ENCODE measurements at places on chromosomes 3 and 15.
A peak's percentile ranks its signal among the peaks of the same experiment; 100 is the strongest.

- no peak for DNase-seq
These were observed 93.4 kb upstream of the PLXNA1 start for GRCh38 chr3:126889276-126890201.

DNA sequence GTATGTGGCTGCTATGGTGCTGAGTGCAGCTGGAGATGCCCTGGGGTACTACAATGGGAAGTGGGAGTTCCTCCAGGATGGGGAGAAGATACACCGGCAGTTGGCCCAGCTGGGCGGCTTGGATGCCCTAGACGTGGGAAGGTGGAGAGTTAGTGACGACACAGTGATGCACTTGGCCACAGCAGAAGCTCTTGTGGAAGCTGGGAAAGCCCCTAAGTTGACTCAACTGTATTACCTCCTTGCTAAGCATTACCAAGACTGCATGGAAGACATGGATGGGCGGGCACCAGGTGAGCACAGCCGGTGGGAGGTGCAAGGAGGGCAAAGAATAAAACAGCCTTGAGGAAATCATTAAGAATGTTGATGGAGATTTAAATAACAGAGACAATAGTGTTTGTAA lies 2.9 kb downstream of the ADPRH start:
- no peak for DNase-seq

DNA sequence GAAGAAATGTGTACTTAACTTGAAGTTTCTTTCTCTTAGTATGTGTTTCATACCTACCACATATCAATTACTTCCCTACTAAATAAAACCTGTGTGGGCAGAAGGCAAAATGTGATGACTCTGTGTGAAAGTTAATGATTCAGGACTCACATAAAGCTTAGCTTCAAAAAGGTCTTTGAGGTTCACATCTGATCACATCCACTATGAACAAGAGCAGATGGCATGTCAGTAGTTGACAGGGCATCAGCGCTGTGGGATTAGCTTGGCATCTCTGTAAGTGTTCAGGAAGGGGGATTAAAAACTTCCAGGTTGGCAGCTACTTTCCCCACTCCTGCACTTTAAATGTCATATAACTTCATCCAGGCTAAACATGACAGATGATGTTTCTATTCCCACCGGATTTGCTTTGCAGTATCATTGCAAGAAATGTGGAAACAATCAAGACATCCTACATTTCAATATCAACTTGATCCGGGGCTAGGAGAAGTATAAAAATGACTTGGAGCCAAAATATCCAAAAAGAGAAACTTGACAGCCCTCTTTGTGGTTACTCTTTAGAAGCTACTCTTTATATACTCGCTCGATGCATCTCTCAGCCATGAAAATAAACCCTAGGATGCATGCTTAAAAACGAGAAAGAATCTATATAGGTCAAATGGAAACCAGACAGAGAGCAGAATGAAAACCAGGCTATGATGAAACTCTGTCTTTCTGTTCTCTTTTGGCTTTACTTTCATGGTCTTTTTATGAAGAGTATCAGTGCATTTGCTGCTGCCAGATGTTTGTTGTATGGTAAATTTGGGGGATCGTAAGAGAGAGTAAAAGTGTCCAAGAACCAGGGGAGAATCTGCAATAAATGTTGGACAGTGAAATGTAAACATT lies 273.1 kb upstream of the ALCAM start:
- DNase-seq: no peak

GRCh38 chr3:122013448-122013925 lies 8.6 kb downstream of the ILDR1 start:
- no peak for DNase-seq

DNA sequence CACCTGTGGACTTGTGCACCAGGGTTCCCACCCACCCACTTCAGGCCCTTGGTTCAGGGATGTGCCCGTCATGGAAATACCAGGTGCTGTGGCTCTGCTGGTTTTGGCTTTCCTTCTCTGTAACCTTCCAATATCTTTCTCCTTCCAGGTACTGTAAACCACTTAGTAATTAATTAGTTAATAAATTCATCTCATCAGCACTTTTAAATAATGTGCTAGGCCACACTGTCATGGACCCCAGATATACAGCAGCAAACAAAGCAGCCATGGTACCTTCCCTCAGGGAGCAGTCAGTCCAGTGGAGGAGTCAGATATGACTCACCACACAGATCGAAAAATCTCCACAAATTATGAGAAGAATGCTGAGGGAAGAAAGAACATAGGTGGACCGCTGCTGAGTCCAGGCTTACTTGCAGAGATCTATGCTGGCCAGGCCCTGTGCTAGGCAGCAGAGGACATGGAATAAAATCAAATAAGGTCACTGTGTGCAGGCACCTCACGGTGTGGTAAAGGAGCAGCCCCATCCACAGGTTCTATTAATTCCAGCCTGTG lies 6.8 kb upstream of the GATA2 start:
- no peak for DNase-seq

DNA sequence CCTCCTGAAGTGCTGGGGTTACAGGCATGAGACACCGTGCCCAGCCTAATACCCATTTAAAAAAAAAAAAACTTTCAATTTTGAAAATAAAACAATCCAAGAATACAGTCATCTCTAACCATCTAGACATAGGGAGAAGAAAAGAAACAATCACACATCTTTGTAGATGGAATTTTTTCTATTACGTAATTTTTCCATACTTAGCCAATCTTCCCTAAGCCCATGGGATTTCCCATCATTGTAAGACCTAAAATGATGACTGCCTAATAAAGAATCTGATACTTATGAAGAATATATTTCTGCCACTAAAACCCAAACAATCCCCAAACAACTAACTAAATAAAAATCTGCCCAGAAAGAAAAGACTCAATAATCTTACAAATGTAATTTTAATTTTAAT lies 88.7 kb downstream of the CBLB start:
- no peak for DNase-seq

- no peak for DNase-seq
These were observed 18.0 kb upstream of the RAP2B start for GRCh38 chr3:153144071-153144470.

DNA sequence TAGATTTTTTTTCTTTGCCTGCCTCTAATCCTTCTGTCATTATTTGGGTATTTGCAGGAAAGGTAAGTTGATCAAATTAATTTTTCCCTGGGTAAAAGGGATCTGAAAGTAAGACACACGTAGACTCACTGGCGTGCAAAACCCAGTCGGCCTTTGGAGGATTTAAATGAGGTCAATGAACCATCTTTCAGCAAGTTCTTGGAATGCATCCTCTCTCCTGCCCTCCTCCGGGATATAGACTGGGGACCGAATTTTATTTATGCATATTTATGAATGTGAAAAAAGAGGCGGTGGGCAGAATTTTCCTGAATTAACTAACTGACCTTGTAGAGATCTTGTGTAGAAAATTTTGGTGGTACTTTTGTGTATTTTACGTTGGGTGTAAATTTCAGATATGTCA lies 2.2 kb downstream of the CADM2 start:
- no peak for DNase-seq

- no peak for DNase-seq
These were observed 116.8 kb upstream of the SKOR1 start for GRCh38 chr15:67708500-67708899.

DNA sequence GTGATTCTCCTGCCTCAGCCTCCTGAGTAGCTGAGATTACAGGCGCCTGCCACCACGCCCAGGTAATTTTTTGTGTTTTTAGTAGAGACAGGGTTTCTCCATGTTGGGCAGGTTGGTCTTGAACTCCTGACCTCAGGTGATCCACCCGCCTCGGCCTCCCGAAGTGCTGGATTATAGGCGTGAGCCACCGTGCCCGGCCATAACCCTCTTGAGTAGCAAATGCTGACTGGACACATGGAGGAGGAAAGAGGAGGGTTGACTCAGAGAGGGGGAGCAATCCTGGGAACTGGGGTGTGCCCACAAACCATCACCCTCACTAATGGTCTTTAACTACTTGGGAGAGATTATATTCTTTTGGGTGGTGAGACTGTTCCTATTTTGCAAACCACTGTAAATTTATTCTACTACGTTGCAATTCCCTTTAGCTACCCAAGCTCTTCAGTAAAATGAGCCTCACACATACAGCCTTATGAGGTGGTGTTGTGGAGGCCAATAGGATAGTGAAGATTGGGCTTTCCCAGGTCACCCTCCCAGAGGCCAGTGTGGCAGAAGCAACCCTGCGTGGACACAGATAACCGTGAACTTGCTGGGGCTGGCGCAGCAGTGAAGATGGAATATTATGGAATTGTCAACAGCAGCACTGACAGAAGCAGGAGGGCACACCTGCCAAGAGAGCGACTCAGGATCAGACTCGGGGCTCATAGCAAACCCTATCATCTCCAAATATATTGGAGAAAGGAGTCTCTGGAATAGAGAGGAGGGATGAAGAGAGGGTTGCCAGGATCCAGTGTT lies 37.4 kb downstream of the TLNRD1 start:
- DNase-seq: no peak

- no peak for DNase-seq
These were observed 179.4 kb downstream of the VGLL4 start for GRCh38 chr3:11464356-11464755.

- no peak for DNase-seq
These were observed 33.8 kb downstream of the DRD3 start for GRCh38 chr3:114144909-114145688.

DNA sequence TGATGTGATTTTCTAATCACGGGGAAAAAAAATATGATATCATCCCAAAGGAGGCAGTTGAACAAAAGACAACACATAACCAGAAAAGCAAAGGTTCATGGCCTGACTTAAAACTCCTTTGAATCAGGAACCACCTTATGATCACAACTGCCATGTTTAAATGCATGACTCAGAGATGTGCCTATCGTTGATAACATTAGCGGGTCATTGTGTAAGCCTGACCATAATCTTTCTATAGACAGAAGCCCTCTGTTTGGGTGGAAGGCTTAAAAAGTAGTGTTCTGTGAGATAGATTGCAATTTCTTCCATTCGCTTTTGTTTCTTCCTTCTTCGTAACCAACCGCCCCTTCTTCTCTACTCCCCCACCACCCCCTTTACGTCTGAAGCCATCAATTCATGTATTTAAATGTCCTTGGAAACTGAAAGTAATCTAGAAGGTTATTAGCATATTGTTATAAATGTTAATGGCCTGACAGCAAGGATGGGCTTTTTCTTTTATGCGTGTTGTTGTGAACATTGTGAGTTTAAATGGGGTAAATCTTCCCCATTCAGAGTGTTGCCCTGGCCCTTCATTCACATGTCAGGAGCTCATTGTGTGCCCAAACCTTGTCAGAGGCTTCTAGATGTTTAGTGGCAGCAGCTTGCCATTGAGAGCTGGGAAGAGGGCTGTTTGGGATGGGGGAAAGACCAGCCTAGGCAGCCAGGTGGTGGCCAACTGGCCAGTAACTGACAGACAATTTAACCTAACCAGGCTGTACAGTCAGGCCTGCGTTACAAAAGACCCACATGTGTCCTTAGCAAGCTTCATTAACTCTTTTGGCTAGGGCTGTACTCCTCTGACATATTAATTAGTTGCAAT lies 64.5 kb downstream of the EPHA3 start:
- DNase-seq: no peak

DNA sequence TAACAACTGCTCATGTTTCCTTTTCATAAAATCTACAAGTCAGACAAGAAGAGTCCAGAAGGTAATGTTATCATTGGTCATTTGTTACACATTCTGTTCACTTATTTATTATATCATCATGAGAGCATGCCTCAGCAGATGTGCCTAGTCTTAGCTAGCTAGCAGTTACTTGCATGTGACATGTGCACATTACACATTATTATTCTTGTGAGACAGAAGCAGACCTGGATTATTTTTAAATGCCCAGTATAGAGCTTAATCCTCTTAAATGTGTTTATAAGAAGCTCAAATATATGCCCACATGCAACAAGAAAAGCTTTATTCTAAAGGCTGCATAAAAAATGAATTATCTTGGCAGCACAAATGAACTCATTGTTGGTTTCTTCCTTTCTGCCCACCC lies 12.6 kb downstream of the YEATS2 start:
- DNase-seq: no peak

DNA sequence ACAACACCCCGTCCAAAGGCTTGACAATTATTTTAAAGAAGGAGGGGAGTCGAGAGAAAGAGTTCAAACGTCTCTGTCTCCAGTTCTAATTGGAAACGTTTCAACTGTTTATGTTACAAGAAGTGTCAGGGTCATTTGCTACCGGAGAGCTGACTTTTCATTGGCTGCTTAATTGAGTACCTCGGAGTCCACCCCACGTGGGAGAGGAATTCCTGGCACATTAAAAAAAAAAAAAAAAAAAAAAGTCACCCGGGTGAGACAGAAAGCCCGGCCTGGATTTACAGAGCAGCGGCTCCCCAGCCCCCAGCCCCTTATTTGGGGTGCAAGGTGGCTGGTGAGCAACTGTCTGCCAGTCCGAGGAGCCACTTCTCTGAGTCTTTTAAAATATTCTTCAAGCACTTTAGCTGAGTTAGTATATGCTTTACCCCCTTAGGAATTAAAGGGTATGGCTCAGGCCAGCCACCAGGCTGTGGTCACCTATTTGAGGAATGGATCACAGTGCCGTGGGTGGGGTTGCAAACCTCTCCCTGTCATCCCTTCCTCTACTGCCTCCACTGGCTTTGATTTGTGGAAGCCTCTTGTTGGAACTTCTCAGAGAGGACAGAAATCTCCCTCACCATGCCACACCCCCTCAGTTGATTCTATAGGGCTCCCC lies 3.9 kb upstream of the TLE3 start:
- DNase-seq: no peak

DNA sequence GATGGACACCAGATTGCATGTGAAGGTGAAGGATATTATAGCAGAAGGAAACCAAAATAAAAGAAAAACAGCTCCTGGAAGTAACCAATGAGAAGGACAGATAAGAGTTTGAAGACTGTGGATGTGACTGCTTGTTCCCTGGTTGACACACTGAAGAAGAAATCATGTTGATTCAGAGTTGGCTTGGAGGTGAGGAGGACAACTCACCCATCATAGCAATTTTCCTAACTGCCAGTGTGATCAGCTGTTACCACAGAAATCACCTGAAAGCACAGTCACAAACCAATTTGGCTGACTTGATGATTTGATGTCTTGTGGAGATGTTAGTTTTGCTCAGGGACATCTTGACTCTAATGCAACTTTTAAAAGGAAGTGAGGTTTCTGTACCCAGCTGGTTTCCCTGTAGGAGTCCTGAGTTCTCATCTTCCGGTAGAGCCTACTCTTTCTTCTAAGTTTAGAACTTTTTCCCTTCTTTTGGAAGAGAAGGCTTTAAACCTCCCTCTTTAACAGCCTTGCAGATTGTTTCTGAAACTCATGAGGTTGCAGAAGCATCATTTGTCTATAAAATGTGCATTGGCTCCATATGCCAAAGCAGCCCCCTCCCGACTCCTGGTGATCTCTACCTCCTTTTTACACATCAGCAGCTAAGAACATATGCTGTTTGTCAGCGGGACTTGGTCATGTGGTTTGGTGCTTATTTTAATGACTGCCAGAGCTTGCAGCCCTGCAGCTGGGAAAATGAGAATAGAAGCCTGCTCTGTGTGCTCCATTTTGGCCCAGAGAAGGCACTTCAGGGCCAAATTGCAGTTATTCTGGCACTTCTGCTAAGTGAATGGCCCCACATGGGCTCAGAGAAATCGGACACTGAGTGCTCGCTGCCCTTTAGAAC lies 10.3 kb downstream of the ATG7 start:
- DNase-seq: peak; percentile 60

DNA sequence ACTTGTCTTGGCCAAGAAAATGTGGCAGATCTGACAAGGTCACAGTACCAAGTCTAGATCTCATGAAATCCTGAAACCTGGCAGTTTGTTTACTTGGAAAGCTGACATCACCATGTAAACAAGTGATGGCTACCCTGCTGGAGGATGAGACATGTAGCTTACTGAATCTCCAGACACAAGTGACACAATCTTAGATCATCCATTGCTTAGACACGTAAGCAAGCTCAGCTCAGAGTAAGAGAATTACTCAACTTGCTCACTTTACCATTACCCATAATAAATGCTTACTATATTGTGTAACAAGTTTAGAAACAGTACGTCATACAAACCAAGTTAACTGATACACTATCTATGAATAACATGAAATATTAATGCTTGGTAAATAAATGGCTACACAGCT lies 263.8 kb downstream of the TBC1D5 start:
- DNase-seq: no peak
